ENCODE measurements at places on chromosomes 7 and 10.

- no peak for DNase-seq
Observed at GRCh38 chr7:99127636-99128035, 16.3 kb downstream of the SMURF1 start.

- no peak for DNase-seq
Observed at GRCh38 chr10:17779784-17780183, 27.8 kb downstream of the TMEM236 start.

GRCh38 chr10:33871061-33871956, 536.8 kb upstream of the NRP1 start:
- no peak for DNase-seq

DNA sequence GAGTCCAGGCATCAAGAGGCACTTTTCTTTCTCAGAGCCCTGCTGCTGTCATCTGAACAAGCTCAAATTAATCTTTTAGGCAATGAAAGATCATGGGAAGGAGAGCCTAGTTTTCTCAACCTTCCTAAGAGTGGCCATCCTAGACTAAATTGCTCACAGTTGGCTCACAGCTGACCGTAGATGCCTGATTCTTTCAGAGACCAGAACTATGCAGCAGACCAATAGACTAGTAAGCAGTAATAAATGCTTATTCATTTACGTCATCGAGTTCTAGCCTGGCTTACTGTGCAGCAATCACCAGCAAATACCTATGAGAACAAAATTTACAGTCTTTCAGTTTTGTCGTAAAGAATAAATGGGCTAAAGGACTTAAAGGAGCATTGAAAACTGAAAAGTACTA, 602.9 kb upstream of the GHITM start:
- no peak for DNase-seq

DNA sequence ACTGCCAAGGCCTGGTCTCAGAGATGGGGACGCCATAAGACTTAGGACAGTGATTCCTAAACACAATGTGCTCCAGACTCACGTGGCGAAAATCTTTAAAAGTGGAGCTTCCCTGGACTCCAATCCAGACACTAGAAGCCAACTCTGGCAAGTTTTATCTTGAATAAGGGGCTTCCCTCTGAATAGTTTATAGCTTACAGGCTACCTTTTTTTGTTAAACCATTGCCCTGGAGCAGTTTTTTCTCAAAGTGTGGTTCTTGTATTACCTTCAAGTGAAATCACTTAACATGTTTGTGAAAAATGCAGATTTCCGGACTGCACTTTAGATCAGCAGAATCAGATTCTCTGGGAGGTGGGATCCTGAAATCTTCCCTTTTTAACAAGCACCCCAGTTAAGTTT, 171.7 kb upstream of the PHF14 start:
- DNase-seq, result no peak

GRCh38 chr10:121337427-121337826, 260.8 kb downstream of the FGFR2 start:
- DNase-seq, result no peak

DNA sequence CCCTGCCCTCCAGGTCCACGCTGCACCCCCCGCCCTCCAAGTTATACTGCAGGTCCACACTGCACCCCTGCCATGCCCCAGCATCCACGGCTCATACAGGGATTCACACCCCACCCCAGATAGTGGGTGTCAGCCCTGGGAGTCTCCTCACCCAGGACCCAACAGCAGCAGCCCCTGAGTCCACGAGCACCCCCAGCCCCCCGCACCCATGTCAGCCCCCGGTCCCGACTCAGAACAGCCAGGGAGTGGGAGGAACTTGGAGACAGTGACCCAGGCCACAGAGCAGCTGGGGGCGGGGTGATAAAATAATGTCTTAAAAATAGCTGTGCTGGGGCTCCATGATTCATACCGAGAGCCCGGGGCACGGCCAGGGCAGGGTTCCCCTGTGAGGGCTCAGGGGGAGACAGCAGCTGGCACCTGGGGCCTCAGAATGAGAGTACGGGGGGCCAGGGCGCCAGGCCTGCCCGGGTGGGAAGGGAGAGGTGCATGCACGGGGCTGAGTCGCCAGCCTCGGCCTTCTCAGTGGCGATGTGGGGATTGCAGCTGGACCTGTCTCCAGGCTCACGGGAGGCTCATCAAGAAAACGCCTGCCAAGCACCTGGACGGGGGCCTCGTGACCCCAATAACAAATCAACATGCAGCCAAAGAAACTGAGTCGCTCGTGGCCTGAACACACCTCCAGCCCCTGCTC, 29.8 kb downstream of the ADAP1 start:
- DNase-seq, result no peak

DNA sequence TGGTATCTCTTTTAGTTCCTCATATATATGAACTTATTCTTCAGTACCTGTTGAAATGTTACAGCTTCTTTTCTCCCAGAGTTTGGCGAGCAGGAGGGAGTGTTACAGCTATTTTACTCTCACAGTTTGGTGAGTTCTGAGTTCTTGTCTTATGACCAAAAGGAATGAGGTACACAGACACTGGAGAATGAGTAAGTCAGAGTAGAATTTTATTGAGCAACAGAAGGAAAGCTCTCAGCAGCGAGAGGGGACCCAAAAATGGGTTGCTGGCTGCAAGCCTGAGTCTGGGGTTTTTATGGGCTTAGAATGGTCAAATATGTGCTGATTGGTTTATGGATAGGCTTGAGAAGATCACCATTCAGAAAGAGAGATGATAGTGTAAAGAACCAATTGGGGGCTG, 175.2 kb downstream of the CDK14 start:
- DNase-seq, result no peak

DNA sequence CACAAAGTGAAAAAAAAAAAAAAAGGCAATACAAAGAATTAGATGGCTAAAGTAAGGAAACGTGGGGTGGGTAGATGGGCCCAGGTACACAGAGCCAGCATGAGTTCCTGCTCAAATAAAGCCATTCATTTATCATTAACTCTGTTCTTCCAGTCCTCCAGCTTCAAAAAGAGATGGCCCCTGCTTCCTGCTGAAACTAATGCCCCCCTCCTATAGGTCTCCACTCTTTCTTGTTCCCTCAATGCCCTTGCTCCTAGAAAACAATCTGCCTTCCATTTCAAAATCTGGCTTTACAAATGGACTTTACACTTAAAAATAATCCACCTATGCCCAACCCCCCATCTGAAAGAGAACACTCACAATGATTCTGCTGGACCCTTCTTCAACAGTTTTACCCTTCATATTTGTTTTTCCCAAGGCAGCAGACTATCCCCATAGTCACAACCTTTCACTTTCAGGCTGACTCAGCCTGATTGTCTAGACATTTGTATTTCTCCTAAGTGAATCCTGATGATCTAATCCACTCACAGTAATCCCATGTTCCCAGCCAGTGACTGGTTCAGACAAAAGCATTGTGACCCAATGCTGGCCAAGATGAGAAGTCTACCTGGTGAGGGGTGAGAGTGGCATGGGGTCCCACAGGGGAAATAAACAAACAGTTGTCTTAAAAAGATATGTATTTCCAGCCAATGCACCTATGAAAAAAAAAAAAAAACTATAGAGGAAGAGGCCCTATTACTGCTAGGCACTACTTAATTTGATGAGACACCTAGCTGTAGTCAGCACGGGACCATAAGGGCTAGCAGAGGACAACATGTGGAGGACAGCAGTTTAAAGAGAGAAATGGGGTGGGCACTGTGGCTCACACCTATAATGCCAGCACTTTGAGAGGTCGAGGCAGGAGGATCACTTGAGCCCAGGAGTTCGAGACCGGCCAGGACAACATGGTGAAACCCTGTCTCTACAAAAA, 74.6 kb upstream of the GRID1 start:
- DNase-seq, result no peak

- no peak for DNase-seq
Observed at GRCh38 chr7:46515844-46516590, 594.9 kb upstream of the IGFBP3 start.

GRCh38 chr7:23938937-23939552, 229.0 kb downstream of the STK31 start:
- no peak for DNase-seq

GRCh38 chr10:21349912-21350286, 175.6 kb downstream of the SKIDA1 start:
- DNase-seq, result no peak

- DNase-seq, result no peak
Observed at GRCh38 chr10:82961864-82962263, 1086.9 kb downstream of the NRG3 start.

Measured in hypothalamus (tissue), 51 donors.